NAMALWA (cell line): ENCODE measurements at places on chromosomes 13 and 19.

DNA sequence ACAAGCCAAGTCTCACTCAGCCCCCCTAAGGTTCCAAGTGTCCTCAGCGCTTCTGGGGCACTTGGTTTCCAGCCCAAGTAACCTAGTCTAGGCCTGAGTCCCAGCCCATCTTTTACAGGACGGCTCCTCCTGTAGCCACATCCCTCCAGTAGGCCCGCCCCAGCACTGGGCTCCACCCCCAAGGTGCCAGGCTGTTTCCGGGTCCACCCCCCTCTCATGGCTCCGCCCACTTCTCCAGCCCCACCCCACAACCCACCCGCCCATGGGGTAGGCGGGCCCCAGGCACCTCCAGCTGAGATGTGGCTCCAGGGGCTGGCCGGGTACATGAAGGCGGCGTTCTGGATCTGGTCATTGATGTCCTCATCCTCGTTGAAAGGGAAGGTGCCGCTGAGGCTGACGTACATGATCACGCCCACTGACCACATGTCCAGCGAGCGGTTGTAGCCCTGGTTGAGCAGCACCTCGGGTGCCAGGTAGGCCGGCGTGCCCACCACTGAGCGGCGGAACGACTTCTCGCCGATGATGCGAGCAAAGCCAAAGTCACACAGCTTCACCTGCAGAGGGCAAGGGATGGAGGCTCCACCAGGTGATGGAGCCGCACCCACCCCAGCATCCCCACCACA, 17.2 kb upstream of the DACT3 start:
- peak; percentile 82 for DNase-seq

DNA sequence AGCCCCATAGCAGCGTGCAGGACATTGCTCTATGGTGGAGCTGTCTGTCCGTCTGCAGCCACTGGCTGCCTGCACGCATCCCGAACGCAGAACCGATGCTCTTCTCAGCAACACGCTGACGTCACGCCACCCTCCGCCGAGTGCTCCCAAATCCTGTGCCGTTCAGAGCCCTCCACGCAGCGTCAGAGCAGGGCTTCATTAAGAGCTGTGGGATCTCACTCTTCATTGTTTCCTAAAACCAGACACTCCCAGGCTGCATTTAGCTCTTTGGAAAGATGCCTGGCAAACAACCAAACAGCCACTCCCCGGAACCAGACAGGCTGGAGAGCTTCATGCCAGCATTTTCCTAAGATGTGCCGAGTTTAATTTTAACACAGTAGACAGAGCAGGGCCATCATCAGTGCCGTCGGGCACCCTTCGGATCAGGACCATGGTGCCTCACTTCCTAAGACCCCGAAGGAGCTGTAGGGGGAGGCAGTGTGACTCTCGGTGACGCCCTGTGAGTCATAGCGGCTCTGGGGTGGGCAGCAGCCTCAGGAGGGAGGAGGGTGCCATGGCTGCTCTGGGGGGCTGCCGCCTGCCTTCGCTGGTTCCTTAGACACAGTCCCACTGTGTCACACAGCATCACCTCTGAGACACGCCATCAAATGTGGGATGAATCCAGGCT, 131.5 kb upstream of the MCF2L start:
- no peak for DNase-seq

GRCh38 chr19:4208385-4209094, 20.8 kb upstream of the EBI3 start:
- DNase-seq: peak; percentile 59

DNA sequence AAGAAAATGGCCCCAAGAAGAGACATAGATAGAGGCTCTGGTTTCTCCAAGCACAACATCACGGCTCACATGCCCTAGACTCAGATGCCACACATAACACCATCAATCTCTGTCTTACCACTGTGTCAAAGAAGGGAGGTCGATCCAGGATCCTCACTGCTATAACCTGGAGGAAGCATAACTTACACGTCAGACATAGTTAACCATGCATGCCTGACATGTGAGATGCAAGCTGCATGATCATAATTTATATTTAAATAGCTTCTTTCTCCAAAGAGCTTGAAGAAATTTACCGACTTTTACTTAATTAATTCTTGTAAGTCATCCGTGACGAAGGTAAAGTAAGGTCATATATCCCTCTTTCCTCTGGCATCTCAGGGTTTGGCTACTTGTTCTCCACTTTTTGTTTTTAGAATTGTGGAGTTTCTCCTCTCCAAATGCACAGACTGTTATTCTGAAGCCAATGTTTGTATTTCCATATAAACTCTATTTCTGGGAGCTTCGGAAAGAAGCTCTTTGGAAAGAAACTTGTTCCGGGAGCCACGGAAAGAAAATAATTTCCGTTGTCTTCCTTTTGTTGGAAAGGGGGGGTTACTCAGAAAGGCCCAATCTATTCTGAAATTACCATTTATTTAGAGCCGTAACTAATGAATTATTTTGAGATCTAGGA, 205.6 kb downstream of the LHFPL6 start:
- no peak for DNase-seq

DNA sequence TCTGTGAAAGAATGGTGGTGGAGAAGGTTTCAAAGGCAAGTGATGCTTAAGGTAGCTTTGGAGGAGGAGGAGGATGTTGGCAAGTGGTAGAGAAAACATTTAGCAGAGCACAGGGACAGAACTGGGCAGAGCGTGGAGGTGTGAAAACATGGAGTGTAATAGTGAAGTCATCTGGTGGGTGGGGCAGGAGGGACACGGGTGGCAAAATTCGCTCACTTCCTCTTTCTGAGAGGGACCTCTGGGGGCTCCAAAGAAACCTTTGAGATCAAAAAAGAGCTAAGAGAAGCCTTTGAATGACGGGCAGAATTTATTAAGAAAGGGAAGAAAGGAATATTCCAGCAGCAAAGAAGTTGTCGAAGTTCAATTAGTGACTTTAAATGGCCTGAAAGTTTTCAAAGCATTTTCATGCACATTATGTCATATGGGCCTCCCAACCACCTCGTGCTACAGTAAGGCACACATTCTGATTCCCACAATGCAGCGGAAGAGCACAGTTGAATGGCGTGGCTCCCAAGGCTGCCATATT, 82.8 kb downstream of the STARD13 start:
- peak; percentile 33 for DNase-seq

DNA sequence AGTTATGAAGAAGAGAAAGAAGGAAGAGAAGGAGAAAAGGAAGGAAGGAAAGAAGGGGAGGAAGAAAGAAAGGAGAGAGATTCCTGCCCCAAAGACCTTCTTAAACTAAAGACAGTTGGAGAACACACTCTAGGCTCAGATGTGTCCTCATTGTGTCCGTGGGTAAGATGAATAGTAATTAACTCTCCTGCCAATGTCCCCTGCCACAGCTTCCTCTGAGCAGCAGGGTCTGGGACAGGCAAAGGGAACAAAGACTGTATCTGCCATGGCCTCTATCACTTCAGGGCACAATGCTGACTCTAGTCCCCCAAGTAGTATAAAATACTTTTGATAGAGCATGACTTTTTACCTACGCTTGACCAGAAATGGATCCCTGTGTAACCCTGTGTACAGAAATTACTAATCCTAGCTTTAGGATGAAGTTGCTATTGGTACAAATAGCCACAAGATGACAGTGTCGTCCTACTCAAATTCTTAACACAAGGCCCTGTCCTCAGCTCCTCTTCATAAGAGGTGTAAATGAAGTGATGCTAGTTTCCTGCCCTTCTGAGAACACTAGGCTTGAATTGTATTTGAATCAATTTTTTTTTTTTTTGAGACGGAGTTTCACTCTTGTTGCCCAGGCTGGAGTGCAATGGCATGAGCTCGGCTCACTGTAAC, 186.2 kb upstream of the GPR12 start:
- peak; percentile 68 for DNase-seq

DNA sequence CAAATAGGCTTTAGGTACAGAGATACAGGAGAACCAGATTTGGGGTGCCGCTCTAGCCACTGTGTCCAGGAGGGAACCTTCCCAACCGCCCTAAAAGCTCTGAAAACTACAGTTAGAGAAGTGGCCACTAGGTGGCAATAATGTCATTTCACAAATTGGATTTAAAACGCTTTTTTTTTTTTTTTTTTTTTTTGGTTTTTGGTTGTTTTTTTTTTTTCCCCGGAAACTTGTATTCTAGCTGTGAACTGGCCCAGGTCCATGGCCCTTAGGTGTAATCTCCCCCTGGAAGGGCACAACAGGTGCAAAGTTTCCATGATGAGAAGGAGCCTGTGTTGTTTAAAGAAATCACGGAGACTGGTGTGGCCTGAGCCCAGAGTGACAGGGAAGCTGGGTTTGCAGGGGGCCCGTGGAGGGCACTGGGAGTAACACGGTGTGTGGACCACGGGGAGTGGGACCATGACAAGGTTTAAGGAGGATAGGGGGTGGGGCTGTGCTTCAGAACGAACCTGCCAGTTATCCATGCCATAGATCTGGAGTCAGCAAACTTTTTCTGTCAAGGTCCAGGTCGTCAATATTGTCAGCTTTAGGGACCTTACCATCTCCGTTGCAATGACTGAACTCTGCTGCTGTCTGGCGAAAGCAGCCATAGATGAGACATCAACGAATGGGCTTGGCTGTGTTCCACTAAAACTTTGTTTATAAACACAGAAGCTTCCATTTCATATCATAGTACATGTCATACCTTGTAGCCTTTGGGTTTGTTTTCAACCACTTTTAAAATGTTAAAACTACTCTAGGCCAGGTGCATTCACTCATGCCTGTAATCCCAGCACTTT, 10.1 kb downstream of the OR1I1 start:
- peak; percentile 84 for DNase-seq

DNA sequence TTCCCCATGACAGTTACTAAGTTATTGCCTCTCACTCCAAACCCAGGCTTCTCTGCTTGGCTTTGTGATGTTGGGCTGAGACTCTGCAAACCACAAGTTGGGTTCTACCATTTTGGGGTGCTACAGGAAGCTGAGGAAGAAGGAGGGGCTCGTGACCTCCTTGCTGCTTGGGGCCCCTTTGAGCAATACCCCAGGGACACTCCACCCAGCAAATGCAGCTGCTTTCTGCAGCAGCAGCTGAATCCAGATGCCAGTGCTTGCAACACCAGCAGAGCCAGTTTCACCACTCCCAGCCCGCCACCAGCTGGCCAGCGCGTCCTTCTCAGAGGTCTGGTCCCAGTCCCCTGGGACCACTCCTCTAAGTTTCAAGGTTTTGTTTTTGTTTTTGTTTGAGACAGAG, 22.0 kb upstream of the UBAC2 start:
- peak; percentile 94 for DNase-seq

- no peak for DNase-seq
Observed at GRCh38 chr19:37991841-37992248, 84.8 kb downstream of the SIPA1L3 start.

DNA sequence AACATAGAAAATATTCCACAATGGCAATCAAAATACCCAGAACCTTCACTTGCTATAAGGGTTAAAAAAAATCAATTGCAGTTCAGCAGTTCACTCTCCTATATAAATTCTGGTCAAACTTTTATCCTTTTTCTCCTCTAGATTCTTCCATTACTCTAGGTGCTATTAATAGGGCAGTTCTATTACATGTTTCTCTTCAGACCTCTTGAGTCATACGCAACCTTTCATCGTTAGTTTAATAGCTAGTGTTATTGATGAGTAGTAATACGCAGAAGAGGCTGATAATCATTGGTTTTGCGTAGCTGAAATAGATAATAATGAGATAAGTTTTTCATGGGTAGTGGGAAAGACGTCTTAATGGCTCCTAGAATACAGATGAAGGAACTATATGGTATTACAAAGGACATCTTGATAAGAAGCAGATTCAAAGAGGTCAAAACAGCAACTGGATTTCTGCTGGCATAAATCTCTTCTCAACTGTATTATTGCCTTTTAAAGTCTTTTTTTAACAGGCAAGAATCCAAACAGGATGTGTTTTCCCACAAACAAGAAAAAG, 118.3 kb upstream of the STARD13 start:
- no peak for DNase-seq

DNA sequence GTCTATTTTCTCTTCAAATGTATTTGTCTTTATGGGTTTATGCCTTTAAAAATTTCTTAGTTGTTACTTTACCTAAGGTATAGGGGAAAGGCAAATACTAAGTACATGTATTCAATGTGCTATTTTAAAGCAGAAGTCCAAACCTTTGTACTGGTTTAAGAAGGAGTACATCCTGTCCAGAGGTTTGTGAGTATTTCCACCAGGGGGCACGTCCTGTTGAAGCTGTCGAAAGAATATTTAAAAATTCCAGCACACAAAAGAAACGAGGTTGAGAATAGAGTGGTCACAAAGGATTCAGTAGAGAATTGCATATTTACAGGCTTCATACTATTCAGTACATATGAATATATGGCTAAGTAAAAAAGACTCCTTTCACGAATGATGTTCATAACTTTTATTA, 59.8 kb downstream of the URI1 start:
- DNase-seq: peak; percentile 26
